Left renal pelvis (tissue), 4 donors: ENCODE measurements at places on chromosomes 12 and 14. TPM values are rescaled to one million over a fixed set of nuclear protein-coding genes. Genes with fewer than 3 reads are reported as not detected.

- no peak for DNase-seq
These were observed 37.7 kb upstream of the FOXJ2 start for GRCh38 chr12:7994731-7995205.

GRCh38 chr12:131824450-131824849 lies 3.7 kb upstream of the MMP17 start:
- DNase-seq, result no peak

DNA sequence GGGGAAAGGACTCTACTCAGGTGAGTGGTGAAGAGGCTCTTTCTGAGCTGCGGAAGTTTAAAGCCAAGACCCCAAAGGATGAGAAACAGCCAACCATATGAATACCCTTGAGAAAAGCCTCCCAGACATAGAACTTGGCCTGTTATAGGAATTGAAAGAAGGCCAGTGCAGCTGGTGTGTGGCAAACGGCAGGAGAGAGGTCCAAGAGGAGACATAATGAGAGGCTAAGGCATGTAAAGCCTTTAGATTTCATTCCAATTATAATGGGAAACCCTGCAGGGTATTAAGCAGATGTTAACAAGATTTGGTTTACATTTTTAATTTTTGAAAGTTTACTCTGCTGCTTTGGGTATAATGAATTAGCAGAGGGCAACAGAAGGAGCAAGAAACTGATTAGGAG lies 552.1 kb upstream of the FBXO33 start:
- DNase-seq, result no peak

The CEBPE gene
- 0.23 TPM for polyA plus RNA-seq

GRCh38 chr12:78060186-78060585 lies 229.5 kb downstream of the NAV3 start:
- DNase-seq, result no peak

- DNase-seq, result no peak
These were observed 65.6 kb downstream of the NCOR2 start for GRCh38 chr12:124501827-124502226.

The RTL1 gene
- 0.12 TPM for polyA plus RNA-seq

The TMEM233 gene
- 1.2 TPM for polyA plus RNA-seq

- DNase-seq, result no peak
These were observed 63.7 kb upstream of the OR10AD1 start for GRCh38 chr12:48266826-48267225.

The MYH7 gene
- 0.23 TPM for polyA plus RNA-seq

The BHLHE41 gene
- polyA plus RNA-seq, result 1.5 TPM

- no peak for DNase-seq
These were observed 155.5 kb upstream of the KRR1 start for GRCh38 chr12:75666939-75667334.

DNA sequence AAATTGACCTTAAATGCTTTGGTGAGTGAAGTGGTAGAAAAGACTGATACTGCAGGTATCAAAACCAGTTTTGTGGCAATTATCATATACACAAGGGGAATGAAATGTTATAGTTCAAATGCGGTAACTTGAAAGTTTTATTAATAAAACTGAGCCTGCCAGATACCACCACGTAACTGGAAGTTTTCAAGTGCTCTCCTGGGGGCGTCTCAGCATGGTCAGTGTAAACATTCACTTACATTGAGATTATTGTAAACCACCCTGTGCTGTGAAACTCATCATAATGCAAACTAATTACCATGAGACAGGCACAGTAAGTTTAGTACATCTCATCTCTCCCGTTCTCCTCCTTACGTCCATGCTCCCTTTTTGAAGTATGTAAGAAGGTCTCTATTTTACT lies 280.7 kb upstream of the FAR2 start:
- DNase-seq, result no peak

DNA sequence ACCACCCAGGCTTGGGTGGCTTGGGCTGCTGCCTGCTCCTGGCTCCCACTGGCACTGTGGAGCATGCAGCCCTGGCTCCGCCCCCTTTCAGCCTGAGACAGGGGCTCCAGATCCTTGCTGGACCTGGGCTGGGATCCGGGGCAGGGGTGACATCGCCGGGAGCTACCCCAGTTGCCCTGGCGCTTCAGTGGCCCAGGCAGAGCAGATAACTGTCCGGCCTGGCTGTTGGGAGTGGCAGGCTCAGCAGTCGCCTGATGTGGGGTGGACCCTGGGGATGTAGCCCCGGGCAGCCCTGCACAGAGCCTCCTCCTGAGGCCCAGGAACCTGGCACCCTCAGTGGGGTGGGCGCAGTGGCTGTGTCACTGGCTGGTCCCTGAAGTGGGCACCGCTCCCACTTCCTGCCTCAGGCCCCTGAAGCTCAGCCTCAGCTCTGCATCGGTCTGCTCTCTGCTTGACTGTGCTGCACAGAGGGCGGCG lies 57.9 kb downstream of the FUT8 start:
- no peak for DNase-seq

- DNase-seq, result no peak
These were observed 1.9 kb downstream of the TRIP11 start for GRCh38 chr14:92037989-92038388.

The ADSS1 gene
- polyA plus RNA-seq, result 14.0 TPM

DNA sequence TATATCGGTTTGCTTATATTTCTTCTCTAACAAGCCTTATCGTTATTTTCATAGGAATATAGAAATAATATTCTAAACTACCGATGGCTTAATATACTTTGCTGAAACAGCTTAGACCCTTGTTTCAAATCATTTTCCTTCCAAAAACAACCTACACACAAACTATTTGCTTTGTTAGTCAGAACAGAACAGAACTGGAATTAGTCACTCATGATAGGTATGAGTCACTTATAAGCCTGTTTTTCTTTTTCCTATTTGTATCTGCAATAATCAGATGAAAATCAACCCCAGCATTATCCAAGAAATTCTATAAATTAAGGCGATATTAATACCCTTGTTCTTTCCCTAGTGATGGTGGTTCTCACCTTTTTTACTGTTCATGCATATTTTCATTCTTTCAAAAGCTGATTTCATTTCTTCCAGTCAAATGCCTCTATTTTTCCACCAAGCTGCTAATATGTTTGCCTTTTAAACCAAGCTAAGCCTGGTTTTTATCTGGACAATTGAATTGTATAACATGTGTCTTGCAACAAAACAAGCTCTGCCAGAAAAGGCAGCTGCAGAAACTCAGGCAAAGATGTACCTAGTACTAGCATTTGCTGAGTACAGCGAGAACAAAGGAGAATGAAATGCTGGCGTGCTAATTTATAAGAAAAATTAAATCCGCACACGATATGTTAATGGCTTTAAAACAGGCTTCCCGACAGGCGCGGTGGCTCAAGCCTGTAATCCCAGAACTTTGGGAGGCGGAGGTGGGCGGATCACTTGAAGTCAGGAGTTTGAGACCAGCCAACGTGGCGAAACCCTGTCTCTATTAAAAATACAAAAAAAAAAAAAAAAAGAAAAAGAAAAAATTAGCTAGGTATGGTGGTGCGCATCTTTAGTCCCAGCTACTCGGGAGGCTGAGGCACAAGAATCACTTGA lies 1418.2 kb downstream of the AACS start:
- DNase-seq, result no peak

The PRPH gene
- 0.29 TPM for polyA plus RNA-seq

The GPR84 gene
- polyA plus RNA-seq, result not detected

DNA sequence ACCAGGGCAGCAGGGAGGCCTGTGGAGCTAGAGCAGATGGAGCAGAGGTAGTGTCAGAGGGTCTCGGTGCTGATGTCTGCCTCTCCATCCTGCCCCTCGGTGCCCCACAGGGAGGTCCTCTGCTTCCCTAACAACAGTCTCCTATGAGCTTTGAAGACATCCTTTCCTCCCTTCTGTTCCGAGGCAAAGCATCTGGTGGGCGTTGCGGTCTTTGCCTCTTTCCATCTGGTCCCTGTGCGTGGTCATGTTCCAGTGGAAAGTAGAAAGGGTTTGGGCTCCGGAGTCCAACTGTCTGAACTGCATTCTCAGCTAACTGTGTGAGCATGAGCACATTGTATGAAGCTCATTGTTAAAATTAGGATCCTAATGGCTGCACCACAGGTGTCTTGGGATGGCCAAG lies 370.6 kb downstream of the AACS start:
- DNase-seq, result no peak

GRCh38 chr12:76998908-76999556 lies 66.3 kb downstream of the E2F7 start:
- no peak for DNase-seq

GRCh38 chr14:67276131-67276530 lies 34.9 kb downstream of the PALS1 start:
- no peak for DNase-seq

The FGF23 gene
- not detected for polyA plus RNA-seq

DNA sequence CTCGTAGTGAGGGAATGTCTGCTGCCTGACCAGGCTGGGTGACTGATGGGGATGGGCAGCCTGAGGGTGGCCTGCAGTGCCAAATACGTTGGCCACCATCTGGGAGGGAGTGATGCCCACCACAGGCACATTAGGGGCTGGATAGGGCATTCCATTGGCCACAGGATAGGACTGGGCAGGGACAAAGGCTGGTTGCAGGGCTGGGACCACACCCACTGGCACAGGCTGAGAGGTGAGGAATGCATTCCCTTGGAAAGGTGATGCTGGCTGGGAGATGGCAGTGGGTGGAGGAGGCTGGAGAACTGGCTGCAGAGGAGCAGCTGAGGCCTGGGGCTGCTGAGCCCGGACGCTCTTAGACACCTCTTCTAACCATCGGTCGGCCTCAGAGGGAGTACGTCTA lies 39.5 kb downstream of the PAPLN start:
- DNase-seq, result no peak

GRCh38 chr14:73461478-73462047 lies 3.2 kb upstream of the NUMB start:
- no peak for DNase-seq

The MIP gene
- polyA plus RNA-seq, result 0.13 TPM

The DRAM1 gene
- 20.6 TPM for polyA plus RNA-seq

DNA sequence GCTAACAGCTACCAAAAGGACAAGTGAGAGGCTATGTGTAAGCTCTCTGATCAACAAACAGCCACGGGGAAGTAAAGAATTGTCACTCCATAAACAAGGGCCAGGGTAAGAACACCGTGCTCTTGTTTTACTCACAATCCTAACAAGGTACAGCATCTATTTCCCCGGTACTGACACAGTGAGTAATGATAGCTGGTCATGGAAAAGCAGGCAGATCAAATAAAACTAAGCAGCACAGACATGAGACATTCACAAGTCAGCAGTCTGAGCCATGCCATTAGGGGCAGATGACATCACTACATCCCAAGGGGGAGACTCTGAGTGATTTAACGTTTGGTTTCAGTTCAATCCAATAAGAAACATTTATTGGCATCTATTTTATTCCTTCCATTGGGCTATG lies 54.4 kb downstream of the ARL6IP4 start:
- no peak for DNase-seq

DNA sequence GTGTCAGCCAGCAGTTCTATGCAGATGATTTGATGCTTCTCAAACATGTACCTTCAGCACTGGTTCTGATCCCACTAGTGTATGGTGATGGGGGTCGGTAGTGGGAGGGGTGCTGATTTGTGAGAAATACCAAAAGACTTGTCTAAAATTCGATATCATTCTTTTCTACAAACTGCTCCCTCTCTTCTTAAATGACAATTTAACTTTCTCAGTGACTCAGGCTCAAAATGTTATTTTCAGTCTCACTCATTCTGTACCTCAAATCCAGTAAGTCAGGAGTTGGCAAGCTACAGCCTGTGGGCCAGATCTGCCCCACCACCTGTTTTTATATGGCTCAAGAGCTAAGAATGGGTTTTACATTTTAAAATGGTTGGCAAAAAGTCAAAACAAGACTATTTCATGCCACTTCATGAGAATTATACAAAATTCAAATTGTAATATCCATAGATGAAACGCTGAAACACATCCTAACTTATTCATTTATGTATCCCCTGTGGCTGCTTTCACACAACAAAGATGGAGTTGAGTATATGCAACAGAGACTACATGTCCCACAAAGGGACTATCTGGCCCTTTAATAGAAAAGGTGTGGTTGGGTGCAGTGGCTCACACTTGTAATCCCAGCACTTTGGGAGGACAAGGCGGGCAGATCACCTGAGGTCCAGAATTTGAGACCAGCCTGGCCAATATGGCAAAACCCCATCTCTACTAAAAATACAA lies 6.6 kb upstream of the NOP2 start:
- DNase-seq, result no peak

DNA sequence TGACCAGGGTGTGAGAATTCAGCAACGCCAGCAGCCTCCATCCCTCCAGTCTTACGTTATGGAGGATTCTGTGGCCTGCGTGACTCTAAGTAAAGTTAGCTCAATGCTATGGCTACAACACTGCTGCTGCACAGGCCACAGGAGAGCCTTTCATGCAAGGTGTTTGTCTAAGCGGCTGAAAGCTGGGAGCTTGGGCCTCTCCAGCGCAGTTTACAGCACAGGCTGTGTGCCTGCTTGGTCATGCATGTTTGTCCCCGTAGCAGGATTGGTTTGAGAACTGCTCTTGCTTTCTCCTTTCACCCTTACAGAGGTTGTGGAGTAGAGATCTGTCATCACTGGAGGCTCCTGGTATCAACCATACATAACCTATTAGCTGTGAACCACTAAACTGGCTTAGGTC lies 113.1 kb upstream of the TMCC3 start:
- no peak for DNase-seq

- DNase-seq, result no peak
These were observed 407.6 kb downstream of the BCAT1 start for GRCh38 chr12:24541193-24541871.

GRCh38 chr14:105067969-105068301 lies 2.7 kb upstream of the GPR132 start:
- no peak for DNase-seq

The CLEC1B gene
- 0.78 TPM for polyA plus RNA-seq

The KLHL33 gene
- 0.43 TPM for polyA plus RNA-seq

The KRT71 gene
- polyA plus RNA-seq, result not detected

DNA sequence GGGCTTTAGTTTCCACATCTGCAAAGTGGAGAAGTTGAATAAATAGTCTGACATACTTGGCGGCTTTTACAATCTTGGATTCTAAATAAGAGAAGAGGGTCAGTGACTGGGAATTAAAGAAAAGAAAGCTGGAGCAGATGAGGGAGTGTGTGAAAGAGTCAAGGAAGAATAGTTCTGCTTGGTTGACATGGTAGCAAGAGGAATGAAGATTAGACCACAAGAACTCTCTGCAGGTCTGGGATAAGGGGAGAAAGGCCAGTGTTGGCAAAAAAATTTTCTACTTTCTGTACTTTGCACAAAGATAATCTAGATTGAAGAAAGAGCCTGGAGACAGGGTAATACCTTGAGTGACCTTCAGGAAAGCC lies 5.9 kb downstream of the ITGB7 start:
- DNase-seq, result no peak
